ENCODE measurements at places on chromosomes 11 and 22.

DNA sequence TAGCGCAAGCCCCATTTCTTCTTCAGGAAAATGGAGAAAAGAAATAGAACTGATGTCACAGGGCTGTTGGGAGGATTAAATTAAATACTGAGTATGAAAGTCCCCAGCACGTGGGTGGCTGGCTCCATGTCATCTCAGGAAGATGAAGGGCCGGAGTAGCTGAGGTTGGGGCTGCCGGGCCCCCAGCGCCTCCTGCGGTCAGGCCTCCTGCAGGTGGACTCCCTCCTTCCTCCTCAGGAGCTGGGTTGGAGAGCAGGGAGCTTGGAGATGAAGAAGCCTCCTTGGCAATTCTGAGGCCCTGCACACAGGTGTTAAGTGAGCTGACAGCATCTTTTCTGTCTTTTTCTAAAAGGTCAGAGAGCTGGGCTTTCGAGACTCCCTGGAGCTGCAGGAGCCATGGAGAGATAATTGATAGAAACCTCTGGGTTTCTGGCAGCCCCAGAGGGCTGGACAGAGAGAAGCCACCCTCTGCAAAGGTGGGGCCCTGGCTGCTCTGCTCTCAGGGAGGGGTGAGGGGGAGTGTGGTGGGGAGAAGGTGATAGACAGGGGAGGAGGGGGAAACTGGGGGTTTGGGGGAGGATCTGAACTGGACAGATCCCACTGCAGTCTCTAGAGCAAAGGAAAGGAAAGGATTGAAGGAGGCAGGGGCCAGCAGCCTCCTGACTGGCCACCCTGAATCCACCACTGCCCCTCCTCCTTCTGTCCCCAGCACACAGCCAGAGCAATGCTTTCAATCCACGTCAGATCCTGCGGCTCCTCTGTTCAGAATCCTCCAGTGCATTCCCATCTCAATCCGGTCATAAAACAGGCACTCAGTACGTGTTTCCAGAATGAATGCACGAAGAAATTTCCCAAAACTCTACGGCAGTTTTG, 210.8 kb downstream of the CEP164 start:
- DNase-seq, result no peak

GRCh38 chr11:17397311-17398002, 9.0 kb upstream of the KCNJ11 start:
- no peak for DNase-seq

DNA sequence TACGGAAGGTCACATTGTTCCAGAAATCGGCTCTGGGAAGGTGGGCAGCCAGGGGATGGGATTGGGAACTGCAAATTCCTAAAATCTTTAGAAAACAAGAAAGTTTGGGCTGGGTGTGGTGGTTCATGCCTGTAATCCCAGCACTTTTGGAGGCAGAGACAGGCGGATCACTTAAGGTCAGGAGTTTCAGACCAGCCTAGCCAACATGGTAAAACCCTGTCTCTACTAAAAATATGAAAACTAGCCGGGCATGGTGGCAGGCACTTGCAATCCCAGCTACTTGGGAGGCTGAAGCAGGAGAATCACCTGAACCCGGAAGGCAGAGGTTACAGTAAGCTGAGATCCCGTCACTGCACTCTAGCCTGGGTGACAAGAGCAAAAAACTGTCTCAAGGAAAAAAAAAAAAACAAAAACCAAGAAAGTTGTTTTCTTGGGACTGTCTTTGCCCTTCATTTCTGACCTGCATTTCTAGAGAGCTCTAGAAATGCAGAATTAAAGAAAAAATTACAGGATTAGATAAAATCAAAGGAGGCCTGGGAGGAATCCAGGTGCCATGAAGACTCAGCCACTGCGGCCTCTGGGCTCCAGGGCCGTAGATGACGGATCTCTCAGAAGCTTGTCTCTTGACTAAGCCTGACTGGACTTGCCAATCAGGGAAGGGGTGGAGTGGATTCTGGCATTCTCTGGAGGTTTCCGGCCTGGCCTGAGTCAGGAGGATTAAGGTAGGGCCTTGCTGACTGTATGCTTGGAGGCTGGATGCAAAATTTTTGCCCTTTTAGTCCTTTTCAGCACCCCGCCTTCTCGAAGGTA, 5.3 kb upstream of the MALAT1 start:
- DNase-seq, result no peak

- DNase-seq, result no peak
Measured at GRCh38 chr22:36386900-36387708, 663 bp downstream of the MYH9 start.
